ENCODE measurements at places on chromosomes 11 and 22.

DNA sequence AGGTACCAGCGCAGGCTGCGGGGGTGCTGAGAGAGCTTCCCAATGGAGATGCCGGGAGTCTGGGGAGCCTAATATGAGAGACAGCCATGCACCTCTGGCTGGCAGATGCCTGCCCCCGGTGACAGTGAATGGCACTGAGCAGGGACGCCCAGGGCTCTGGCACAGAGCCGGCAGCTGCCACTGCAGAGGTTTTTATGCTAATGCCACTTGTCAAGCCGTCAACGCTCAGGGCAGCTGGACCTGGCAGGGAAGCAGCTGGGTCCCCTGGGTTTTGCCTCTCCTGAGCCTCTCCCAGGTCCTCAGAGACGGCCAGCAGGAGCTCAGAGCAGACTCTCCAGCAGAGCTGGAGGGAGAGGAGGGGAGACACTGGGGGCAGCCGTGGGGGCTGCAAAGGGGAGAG, 573.6 kb downstream of the BUD13 start:
- no peak for DNase-seq

GRCh38 chr22:46862418-46863324, 100.2 kb downstream of the TBC1D22A start:
- no peak for DNase-seq

DNA sequence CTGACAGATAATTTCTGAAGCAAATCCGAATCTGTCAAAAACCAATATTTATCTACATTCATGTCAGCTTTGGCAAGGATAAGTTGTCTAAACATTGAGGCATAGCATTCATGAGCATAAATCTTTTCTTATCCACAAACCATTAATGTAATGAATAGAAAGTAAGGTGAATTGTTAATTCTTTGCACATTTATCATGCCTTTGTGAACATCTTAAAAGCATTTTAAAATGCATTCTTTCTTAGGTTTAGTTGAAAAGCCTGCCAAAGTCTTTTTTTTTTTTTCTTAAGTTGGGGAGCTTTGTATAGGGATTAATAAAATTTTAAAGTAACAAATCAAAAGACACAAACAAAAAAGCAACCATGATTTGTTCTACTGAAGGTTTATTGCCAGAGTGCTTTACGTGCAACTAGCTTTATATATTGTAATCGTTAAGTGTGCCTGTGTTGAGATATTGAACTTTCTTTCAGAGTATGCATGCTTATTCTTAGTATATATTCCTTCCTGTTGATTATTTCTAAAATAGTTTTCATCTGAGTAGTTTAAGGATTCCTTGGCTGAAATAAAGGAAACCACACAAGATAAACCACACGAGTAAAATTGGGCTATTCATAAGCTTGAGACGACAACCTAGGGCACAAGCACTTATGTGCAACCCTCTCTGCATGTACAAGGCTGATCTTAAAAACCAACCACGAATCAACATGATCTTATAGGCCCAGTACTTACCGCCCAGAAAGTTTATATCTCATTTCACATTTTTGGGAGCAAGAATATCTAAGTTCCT, 1110.9 kb upstream of the CNTN5 start:
- no peak for DNase-seq

DNA sequence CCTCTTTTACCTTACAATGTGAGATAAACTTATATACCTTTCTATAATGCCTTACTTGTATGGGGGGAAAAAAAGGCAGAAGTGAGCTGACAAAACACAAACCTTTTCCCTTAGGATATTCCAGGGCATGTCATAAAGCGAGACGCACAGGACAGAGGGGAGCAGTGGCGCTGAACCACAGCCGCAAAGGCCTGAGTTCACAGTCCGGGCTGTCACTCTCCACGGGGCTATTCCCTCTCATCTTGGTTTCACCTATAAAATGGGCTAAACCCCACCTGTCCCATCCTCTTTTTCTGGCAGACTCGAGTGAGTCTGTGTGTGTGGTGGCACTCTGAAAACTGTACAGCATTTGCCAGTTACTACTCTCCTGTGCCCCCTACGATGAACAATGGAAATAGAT, 14.4 kb upstream of the FXYD2 start:
- DNase-seq: no peak

GRCh38 chr22:17095538-17095937, 10.7 kb downstream of the IL17RA start:
- DNase-seq: no peak

DNA sequence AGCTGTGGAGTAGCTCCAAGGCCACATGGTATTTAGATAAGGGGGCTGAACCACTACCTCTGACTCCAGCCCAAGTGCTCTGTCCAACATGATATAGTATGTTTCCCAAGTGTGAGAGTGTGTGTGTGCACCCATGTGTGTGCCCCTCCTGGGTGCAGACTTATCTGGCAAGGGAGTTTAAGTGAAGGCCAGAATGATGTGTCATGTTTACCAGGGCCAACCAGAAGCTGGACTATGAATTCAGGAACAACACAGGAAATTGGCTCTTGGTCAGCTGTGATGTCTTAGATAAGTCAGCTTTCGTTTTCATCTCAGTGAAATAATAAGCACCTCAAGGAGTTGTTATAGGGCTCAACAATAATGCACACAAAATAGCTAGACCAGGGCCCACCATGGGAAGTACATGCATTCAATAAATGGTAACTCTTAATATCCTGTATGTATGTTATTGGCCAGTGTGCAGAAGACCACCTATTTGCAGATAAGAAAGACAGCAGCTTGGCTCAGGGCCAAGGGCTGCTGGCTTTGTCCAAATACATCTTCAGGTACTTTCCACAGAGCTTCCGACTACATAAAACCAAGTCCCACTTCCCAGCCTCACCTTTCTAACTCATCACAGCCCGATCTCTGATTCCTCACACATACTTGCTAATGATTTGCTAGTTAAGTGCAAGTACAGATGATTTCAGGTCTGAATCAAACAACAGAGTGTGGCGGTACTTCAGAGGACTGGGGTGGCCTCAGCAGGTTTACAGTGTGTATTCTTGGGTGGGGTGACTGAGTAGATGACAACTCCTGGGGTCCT, 120.9 kb downstream of the ME3 start:
- DNase-seq: no peak
